Pulmonary artery endothelial cell (primary cell): ENCODE measurements at places on chromosomes 16 and 17. TPM values are rescaled to one million over a fixed set of nuclear protein-coding genes. Genes with fewer than 3 reads are reported as not detected.

DNA sequence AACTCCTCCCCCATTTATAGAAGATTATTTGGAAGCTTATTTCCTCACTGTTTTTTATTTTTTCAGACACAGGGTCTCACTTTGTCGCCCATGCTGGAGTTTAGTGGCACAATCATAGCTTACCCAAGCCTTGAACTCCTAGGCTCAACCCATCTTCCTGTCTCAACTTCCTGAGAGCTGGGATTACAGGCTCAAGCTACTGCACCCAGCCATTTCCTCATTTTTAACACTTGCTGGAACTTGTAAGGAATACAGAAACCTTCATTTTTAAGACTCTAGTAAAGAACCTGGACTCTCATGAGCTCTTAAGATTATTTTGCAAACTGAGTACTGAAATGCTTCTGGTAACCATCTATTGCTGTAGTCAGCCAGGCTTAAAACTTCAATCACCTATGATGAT is 29.9 kb downstream of the KANSL1 start:
- DNase-seq: no peak

The PHF12 gene
- total RNA-seq: 10.6 and 11.6 TPM in 2 replicates

The KRTAP2-1 gene
- not detected in 2 replicates for total RNA-seq

The TEX14 gene
- total RNA-seq: under 0.01 TPM in 2 replicates

DNA sequence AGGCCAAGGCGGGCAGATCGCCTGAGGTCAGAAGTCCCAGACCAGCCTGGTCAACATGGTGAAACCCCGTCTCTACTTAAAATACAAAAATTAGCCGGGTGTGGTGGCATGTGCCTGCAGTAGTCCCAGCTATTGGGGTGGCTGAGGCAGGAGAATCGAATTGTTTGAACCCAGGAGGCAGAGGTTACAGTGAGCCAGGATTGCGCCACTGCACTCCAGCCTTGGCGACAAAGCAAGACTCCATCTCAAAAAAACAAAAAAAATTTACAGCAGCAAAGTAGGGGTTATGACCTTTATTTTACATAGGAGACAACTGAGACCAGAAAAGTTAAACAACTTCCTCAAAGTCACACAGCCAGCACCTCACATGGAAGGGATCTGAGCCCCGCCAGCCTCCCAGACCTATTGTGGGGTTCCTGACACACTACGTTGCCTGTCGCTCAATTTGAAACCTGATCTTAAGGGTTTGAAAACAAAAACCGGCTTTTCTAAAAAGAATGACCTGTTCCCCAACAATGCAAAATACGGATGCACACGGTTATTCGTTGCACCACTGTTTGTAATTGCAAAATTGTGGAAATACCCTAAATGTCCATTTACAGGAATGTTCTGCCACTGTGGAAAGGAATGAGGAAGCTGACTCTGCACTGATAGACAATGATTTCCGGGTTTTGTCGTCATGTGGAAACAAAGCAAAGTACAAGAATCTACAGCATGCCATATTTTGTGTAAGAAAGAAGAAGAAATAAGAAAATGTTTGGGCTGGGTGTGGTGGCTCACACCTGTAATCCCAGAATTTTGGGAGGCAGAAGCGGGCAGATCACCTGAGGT is 77.2 kb downstream of the CNGB1 start:
- peak; percentile 92 for DNase-seq

- DNase-seq: peak; percentile 98
Observed at GRCh38 chr16:22190081-22190775, 15.8 kb upstream of the EEF2K start.

- DNase-seq: peak; percentile 46
Observed at GRCh38 chr17:5249615-5250014, 15.0 kb upstream of the SCIMP start.

GRCh38 chr17:58289869-58290268 is 9.1 kb upstream of the MPO start:
- no peak for DNase-seq

DNA sequence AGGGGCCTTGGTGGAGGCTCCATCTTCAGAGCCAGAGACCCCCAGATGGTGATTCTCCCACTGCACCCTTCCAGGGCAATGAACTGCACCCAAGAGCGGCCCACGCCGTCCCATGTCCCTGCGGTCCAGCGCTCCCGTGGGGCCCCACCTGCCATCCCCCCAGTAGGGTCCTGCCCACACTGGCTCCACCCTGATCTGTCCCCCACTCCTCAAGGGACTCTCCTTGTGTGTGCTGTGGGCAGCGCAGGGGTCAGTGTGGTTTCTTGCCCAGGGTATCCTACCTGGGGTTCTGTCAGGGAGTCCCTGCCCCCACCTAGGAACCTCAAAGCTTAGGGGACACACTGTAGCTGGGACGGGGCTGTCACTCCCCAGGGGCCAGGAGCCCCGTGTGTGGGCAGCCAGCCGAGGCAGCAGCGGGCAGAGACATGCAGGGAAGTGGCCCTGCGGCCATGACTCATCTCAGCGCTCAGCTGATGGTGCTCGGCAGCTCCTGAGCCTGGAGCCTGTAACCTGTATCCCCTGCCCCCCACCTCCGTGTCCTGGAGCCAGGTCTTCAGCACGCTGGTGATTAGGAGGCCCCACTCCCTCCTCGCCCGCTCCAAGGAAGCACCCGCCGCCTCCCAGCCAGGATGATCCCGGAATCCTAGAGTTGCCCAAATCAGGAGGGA is 35.7 kb upstream of the SSTR5 start:
- no peak for DNase-seq

GRCh38 chr17:17621254-17621653 is 29.7 kb upstream of the PEMT start:
- DNase-seq: no peak

DNA sequence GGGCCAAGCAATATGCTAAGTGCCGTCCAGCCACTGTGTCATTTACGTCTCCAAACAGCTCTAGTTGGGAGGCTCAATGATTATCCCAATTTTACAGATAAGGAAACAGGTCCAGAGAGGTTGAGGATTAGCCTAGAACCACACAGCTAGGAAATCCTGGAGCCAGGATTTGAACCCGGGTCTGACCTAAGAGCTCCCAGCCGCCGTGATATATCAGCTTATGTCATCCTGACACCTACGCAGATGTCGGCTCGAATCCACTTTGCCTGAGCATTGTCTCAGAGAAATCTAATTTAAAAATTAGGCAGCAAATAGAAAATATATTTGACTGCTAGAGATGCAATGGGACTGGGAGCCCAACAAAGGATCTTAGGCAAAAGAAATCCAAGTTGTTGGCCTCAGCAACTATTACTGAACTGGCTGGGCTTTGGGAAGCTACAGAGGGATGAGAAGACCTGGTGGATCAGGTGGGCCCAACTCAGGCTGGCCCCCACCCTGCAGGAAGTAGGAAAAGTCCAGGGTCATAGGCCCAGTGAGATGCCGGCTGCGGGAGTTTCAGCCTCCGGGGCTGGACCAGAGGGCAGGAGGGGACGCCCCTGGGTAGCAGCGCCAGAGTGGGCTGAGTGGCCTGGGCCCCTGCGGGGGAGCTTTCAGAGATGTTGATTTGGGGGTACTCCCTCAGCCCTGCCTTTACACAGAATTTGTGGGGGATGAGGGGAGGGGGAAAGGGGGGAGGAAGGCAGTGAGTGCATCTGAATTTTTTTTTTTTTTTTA is 35.1 kb upstream of the IL21R start:
- no peak for DNase-seq

DNA sequence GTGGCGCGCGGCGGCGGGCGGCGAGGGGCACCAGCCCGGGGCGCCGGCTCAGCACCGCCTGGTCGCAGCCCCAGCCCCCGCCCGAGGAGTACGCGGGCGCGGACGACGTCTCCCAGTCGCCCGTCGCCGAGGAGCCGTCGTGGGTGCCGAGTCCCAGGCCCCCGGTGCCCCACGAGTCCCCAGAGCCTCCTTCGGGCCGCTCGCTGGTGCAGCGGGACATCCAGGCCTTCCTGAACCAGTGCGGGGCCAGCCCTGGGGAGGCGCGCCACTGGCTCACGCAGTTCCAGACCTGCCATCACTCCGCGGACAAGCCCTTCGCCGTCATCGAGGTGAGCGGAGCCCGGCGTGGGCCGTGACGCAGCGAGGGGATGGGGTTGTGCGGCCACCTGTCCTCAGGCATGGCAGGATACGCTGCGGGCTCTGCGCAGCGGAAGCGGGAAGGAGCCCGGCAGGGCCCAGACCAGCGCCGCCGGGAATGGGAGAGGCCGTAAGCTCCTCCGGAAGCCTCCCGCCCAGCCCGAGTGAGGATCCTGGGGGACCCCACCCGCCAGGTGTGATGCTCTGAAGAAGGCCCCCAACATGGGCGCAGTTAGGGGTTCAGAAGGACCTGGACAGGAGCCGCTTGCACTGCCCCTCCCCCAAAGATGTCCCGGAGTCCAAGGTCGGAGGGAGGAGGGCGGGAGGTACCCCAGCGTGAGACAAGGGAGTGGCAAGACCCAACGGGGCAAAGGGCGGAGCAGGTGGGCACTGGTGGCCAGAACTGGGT is 522 bp downstream of the NAGS start:
- DNase-seq: no peak

DNA sequence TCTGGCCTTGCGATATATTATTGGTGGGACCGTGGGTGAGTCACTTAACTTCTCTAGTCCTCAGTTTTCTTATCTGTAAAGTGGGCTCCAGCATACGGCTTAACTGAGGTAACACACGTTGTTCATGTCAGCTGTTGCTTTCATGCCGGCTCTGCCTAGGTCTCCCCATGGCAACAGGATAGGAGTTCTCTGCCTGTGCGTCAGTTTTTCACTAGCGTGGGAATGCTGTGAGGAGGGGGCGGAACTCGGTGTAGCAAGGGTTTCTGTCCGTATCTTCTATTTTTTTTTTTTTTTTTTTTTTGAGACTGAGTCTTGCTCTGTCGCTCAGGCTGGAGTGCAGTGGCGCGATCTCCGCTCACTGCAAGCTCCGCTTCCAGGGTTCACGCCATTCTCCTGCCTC is 758.5 kb upstream of the RBFOX1 start:
- no peak for DNase-seq

DNA sequence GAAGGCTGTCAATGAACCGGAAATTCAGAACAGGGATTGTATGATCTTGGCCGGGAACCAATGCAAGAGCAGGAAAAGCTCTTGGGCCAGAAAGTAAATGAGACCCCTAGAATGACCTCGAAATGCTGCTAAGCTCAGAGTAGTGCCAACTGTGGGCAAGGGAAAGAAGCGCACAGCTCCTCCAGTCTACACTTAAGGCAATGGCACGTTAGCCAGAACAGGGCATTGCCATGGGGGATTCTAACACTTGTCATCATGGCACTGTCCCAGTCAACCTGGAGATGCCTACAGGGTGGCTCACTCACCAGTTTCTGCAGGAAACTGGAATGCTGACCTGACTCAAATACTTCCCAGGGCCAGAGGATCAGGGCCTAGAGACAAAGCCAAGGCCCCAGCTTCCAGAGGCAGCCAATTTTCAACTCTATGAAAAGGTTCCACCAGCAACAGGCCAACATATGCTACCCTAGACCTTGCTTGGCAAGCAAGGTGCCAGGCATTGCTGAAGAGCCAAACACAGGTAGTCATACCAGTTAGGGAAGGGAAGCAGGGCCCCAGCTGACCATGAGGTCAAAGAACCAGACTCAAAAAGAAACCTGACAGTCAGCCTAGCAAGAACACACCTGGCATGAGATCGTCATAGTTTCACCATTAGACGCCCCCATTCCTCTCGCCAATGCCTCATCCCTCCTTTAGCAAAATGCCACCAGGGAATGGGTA is 34.9 kb downstream of the ARHGAP17 start:
- peak; percentile 57 for DNase-seq

The IL34 gene
- 1.3 TPM in 2 replicates for total RNA-seq

The CLDN7 gene
- 20.7 and 26.8 TPM in 2 replicates for total RNA-seq

DNA sequence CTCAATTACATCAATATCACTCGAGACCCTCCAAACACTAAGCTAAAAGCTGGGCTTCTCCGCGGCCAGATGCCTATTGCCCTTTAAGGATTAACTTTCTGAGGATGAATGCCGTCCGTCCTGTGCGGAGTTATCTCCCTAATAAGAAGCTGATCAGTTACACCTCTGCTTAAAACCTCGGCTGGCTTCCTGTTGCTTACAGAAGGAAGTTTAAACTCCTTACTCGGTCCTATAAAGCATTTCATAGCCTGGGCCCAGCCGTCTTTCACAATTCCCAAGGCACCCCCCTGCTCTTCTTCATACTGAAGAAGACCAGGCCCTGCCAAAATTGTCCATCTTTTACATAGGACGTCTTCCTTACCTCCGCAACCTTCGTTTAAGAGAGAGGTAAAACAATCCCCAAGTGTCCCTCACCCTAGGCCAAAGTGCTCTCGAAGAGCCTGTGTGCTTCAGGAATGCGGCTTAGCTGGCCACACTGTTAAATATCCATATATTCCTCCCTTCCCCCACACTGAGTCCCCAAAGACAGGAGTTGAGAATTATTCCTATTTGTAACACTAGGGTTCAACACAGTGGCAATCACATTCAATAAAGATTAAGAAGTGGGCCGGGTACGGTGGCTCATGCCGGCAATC is 112.6 kb upstream of the IRX5 start:
- DNase-seq: no peak

DNA sequence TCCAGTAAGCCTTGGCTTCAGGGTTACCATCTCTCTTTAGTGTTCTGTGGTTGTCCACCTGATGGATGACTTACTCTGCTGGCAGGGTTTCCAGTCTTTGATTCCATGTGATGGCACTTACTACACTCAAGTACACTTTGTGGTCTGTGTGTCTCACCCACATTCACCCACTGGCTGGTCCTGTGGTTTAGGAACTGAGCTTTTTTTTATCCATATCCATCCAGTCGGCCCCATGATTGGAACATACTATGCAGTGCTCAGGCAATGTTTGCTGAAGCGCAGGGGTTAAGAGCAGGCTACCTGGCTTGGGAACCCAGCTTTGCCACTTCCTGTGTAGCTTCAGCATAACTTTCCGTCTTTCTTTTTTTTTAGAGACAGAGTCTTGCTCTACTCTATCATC is 2.8 kb upstream of the FUS start:
- no peak for DNase-seq

GRCh38 chr16:27690608-27691007 is 140.7 kb downstream of the KATNIP start:
- DNase-seq: no peak

DNA sequence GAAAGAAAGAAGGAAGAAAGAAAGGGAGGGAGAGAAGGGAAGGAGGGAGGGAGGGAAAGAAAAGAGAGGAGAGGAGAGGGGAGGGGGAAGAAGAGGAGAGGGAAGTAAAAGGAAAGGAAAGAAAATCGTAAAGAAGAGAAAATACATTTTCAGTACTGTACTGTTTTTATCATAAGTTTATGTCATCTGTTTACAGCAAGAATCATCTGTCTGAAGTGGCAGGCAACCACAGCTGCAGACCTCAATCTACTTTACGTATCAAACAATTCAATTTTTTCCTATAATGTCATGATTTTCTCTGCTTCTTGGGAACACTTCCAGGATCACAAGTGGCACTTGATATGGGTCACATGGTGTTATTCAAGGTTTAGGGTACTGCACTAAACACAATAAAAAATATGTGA is 58.3 kb downstream of the USP32 start:
- DNase-seq: no peak

The ABHD15 gene
- 7.1 and 9.1 TPM in 2 replicates for total RNA-seq

DNA sequence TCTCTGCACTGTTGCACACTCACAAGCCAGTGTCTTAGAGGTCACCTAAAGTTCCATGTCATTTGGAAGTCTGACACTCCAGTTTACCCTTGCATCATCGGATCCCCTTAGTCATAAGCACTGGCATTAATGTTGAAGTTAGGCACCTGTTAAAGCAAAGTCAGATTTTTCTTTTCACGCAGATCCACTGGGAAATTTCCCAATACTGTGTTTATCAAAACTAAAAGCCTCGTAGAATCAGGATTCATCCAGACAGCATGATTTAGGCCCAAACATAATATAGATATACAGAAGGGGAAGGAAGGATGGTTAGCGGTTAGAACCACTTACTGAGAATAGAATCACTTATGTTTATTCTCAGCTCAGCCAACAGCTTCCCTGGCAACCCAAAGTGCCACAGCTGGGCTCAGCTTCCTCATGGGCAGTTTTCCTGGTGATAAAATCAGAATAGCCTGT is 30.1 kb upstream of the HAPSTR1 start:
- no peak for DNase-seq

The DHX58 gene
- total RNA-seq: 9.6 TPM in 2 replicates
